Posterior vena cava (tissue), 2 donors: ENCODE measurements at places on chromosomes 2 and 18. TPM values are rescaled to one million over a fixed set of nuclear protein-coding genes. Genes with fewer than 3 reads are reported as not detected.

Gene DYSF
- 46.8 TPM for total RNA-seq

Gene ASPRV1
- total RNA-seq = 1.00 TPM

Gene EFHD1
- 69.7 TPM for total RNA-seq

Gene TRIM54
- 0.32 TPM for total RNA-seq

Gene RAX
- total RNA-seq = not detected

Gene DTNA
- 115 TPM for total RNA-seq
